NCI-H524 treated with DMSO at 0.1 percent for 48 hours (cell line): ENCODE measurements at places on chromosomes 16 and 17.

DNA sequence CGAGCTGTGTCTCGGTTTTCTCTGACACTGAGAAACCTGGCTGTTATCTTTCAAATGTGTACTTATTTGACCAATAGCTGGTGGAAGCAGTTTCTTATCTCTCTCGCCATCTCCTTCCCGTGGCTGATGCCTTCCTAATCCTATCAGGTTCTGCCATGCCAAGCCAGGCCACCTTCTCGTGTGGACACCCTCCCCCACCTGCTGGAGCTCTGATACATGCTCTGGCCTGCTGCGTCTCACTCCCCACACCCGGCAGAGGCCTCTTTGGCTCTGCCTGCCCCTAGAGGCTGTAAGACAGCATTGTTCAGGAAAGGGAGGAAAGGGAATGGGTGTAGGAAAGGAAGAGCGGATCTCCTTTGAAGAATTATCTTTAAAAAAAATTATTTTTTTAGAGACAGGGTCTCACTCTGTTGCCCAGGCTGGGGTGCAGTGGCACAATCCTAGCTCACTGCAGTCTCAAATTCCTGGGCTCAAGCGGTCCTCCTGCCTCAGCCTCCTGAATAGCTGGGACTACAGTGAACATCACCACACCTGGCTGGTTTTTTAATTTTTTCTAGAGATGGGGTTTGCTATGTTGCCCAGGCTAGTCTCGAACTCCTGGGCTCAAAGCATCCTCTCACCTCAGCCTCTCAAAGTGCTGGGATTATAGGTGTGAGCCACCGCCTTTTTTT lies 7.5 kb upstream of the ARMC5 start:
- peak; percentile 33 for DNase-seq

- DNase-seq, result no peak
Measured at GRCh38 chr16:78795433-78795832, 696.0 kb downstream of the WWOX start.

- DNase-seq, result peak; percentile 42
Measured at GRCh38 chr17:81406117-81406953, 11.1 kb downstream of the BAHCC1 start.

GRCh38 chr17:53149316-53149715 lies 673.4 kb upstream of the KIF2B start:
- DNase-seq, result no peak

- no peak for DNase-seq
Measured at GRCh38 chr16:71185347-71185746, 45.2 kb downstream of the HYDIN start.

GRCh38 chr17:60149691-60150582 lies at the start of gene CA4:
CA4 (plus strand) TSS chr17:60149973; CDS start chr17:60150035, 62 bp downstream.
- peak; percentile 28 for DNase-seq

DNA sequence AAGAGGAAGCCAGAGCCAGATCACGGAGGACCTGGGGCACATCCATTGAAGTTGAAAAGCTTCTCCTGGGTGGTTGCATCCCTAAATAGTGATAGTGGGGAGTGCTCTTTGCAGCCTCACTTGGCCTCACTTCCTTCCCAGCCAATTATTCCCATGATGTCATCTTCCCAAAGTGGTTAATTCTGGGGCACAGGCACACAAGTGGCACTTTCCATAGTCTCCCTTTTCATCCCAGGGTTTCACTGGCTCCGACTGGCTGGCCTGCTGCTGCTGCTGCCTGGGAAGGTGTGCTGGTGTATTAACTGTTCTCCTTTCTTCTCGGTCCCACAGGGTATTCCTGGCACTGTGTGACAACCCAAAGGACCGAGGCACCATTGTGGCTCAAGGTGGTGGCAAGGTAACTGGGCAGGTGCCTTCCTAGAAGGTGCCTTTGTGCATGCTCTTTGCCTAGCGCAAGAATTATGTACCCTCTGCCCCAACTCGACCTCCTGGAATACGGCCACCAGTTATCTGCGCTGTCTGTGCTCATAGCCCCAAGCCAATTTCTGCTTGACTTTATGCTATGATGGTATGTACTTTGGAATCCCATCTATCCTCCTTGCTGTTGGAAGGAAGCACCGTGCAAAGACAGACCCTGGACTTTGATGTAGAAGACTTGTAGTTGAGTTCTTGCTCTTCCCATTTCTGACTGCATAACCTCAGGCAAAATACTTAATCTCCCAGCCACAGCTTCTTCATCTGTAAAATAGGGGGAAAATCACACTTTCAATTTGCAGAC lies 18.4 kb downstream of the SLC35G3 start:
- DNase-seq, result no peak

- DNase-seq, result no peak
Measured at GRCh38 chr17:218432-219110, 37.1 kb upstream of the DOC2B start.

GRCh38 chr16:79563921-79564320 lies 36.6 kb downstream of the MAF start:
- no peak for DNase-seq

- no peak for DNase-seq
Measured at GRCh38 chr16:51167170-51167895, 16.3 kb upstream of the SALL1 start.

DNA sequence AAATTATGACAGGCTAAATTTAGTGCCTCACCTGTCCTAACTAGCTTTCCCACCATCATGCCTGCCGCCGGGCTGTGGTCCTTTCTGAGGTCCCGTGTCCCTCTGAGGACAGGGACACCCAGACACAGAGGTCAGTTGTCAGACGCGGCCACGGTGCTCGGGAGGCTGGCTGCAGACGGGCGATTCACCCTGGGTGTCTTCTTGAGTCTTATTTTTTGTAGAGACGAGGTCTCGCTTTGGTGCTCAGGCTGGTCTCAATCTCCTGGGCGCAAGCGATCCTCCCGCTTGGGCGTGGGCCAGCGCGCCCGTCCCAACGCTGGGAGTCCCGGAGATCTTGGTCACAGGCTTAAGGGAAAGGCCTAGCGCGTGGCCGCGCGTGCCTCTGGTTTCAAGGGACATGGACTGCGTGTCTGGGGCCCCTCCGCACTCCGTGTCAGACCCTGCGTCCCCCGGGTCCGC lies 797 bp upstream of the RAB11FIP3 start:
- DNase-seq, result no peak

DNA sequence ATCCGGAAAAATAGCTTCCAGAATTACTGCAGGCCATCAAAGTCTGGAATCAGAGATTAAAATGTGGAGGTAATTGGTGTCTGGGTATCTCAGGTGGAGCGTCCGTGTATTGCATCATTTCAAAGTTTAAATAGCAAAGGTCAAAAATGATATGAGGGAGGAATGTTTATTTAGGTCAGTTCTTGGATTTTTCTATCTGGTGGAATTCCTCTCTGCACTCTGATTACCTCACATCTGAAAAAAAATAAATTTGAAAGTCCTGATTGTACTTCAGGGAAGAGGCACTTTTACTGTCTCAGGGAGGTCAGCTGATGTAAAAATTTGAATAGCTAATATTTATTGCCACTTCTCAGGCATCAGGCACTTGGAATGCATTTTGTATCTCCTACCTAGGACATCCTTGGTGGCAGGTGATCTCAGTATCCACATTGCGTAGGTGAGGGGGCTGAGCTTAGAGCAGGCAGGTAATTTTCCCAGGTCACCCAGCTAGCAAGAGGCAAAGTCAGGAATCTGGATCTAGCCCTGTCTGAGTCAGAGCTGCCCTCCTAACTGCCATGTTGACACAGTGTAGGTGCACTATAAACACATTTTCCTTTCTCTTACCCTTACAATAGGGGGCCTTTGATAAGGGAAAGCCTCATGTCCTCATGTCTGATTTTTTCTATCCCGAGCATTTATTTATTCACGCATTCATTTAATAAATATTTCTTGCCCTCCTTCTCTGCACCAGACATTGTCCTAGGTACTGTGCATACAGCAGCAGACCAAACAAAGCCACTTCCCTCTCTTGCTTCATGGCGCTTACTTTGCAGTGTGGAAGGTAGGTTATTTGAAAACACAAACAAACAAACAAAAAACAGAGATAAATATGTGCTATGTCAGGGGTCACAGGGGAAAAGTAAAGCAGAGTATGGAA lies 454.3 kb downstream of the HAPSTR1 start:
- no peak for DNase-seq

DNA sequence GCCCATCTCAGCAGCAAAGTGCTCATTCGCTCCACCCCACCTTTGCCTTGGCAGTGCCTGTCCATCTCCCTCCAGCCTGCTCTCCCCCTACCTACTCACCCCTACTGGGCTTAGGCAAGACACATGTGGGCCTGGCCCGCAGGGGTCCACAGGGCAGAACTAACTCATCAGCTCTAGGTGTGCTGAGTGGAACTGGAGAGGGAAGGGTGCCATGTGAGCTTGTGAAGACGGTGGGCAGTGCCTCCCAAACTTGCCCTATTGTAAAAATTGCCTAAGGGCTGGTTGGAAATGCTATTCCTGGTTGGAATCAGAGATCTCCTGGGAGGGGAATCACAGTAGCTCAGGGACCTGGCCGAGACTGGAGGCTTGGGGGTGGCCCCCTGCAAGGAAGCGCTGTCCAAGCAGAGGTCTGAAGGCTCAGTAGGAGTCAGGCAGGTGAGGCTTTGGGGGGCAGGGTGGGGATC lies 29.1 kb upstream of the TNS4 start:
- no peak for DNase-seq

DNA sequence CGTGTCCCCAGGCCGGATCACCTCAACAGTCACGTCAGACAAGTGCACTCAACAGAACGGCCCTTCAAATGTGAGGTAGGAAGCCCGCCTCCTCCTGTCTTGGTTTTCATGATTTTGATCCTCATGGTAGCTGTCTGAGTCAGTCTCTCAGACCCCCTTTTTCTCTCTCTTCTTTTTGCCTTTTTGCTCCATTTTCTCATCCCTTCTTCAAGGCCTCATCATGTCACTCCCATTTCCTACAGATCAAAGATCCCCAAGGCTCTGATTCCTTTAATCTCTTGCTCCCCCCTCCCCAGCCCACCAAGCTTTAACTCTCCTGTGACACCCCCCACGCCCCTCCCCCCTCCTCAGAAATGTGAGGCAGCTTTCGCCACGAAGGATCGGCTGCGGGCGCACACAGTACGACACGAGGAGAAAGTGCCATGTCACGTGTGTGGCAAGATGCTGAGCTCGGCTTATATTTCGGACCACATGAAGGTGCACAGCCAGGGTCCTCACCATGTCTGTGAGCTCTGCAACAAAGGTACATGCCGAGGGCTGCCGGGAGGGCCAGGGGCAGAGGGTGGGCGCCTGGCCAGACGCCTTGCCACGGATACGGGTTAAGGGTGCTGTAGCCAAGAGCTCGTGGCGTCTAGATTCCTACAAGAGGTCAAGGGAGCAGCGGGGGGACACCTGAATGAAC lies 2.0 kb downstream of the MAZ start:
- no peak for DNase-seq

DNA sequence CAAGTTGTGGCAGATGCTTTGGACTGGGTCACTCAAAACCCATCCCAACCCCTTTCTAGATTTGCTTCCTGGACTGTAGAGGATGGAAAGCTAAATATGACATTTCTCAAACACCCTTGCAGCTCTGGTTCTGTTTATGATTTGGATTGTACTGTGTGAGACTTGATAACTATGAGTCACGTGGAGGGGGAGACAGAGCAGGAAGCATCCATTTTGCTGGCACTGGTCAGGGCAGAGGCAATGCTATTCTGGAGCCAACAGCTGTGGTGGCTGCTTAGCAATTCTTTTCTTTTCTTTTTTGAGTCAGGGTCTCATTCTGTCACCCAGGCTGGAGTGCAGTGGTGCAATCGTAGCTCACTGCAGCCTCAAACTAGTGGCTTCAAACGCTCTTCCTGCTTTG lies 13.6 kb upstream of the TERF2 start:
- DNase-seq, result no peak

GRCh38 chr16:26606381-26607150 lies 460.2 kb upstream of the C16orf82 start:
- DNase-seq, result no peak

GRCh38 chr17:6831661-6832263 lies at the start of gene TEKT1:
TEKT1 (minus strand) TSS chr17:6831729; CDS start chr17:6830376, 1,353 bp downstream.
- DNase-seq, result no peak

DNA sequence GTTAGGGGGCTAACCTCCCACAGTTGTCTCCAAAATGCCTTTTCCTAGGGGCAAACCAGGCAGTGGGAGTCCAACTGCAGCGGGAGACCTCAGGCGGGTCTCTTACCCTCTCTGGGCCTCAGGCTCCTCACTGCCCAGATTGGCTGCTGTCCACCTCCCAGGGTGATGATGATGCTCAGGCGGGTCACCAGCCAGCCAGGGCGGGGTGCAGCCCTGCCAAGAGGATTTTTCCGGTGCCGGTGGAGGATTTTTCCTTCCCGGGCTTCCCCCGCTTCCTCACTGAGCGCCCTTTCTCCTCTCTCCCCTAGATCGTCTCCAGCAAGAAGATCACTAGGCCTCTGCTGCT lies 22.8 kb downstream of the CPNE2 start:
- DNase-seq, result no peak

GRCh38 chr16:22075776-22076175 lies 16.6 kb upstream of the VWA3A start:
- no peak for DNase-seq

DNA sequence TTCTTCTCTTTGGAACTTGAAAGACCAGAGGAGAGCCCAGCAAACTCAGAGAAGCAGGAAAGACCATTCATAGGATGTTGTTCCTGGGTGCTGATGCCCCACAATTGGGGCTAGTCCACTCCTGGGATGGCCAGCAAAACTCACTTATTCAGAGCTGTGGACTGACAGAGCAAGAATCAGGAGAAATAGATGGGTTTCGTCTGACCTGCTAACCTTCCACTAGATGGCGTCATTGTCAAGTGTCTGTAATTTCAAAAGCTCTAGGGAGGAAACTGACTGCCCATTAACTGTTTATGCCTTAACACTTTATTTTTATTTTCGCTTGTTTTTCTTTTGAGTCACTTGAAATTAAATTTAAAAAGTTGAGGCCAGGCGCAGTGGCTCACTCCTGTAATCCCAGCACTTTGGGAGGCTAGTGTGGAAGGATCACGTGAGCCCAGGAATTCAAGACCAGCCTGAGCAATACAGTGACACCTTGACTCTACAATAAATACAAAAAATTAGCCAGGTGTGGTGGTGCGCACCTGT lies 28.7 kb upstream of the MILR1 start:
- peak; percentile 46 for DNase-seq
